ENCODE measurements at places on chromosomes 7 and 10.

- DNase-seq = peak; percentile 83
Measured at GRCh38 chr7:104943502-104944343, 70.3 kb upstream of the KMT2E start.

GRCh38 chr7:104264285-104264684 is 56.5 kb upstream of the ORC5 start:
- no peak for DNase-seq

DNA sequence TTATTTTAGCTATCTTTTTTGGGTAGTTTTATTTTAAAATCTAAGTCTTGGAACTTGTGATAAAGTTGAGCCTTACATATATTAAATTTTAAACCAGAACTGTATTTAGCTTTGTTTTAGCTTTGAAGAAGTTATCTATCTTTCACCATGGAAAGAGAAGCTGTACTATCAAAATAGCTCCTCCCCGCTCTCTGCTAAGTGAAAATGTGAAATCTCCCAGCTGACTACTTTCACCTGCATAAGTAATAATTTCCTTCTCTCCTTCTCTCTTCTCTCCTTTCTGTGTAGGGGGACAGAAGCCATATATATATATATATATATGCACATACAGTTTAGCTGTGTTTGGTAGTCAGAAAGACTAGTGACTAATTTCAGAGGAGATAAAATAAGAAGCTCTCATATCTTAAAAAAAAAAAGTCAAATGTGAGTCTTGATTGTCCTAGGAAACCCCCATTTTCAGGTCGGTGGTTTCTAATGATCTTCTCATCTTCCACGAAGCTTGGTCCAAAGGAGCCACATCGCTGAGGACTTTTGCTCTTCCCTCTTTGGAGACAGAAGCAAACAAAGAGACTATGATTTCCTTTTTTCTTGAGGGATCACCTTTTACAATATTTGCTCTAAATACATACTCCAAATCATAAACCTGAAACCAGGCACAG is 30.6 kb upstream of the GDI2 start:
- DNase-seq = no peak

GRCh38 chr7:27899601-27900000 is 159.6 kb downstream of the TAX1BP1 start:
- DNase-seq = no peak

GRCh38 chr7:96203786-96204185 is 118.1 kb downstream of the SLC25A13 start:
- DNase-seq = no peak

GRCh38 chr7:105808703-105809590 is 67.5 kb downstream of the ATXN7L1 start:
- DNase-seq = no peak

GRCh38 chr7:151509670-151510333 is 9.9 kb downstream of the RHEB start:
- no peak for DNase-seq

- DNase-seq = no peak
Measured at GRCh38 chr7:150358988-150359621, 9.5 kb upstream of the REPIN1 start.

DNA sequence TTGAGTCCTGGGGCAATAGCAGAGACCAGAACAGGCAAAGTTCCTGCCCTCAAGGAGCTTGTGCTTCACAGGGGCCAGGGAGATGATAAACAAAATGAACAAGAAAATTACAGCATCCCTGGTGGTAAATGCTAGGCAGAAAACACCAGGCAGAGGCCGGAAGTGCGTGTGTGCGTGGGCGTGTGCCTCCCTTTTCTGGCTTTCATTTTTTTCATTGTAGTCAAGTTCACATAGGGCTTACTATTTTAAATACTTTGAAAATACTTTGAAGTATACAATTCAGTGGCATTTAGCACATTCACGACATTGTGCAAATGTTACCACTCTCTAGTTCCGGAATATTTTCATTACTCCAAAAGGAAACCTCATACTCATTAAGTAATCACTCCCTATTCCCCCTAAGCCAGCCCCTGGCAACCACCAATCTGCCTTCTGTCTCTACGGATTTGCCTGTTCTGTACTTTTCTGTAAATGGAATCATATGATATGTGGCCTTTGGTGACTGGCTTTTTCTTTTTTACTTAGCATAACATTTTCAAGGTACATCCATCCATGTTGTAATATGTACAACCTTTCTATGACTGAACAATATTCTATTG is 88.1 kb upstream of the PDCD4 start:
- DNase-seq = no peak

DNA sequence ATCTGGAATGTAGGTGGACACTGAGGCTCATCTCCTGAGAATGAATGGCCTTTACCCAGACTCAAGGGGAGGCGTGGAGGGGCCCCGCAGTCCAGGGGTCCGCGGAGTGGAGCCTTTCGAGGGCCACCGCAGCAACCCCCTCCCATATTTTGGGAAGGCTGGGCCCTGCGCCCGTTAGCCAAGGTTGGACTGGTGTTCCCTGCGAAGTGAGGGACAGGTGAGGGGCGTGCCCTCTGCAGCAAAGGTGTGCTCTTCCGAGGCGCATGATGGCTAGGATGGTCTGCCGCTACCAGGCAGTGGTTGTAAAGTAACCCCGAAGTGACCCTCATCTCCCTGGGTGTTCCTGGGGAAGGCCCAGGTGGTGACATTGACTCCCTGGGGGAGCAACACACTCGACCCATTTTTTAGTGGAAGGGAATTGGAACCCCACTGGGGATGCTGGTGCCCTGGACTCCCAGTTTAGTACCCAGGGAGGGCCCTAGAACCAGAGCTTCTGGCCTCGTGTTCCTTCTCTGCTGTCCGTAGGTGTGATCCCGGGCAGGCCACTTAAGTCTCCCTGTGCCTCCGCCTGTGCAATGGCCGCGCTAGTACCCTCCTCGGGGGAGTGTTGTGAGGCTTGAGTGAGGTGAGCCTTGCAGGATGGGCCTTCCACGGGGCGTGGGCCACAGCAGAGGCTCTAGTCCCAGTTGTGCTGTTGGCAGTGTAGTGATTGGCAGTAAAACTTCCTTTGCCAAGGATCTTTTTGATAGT is 779 bp downstream of the FAM241B start:
- no peak for DNase-seq
